ENCODE measurements at places on chromosomes 12 and 14.

- DNase-seq: peak; percentile 2
Observed at GRCh38 chr12:11460343-11461023, 65.1 kb upstream of the PRB2 start.

GRCh38 chr12:87425942-87426554, 603.2 kb downstream of the C12orf50 start:
- no peak for DNase-seq

DNA sequence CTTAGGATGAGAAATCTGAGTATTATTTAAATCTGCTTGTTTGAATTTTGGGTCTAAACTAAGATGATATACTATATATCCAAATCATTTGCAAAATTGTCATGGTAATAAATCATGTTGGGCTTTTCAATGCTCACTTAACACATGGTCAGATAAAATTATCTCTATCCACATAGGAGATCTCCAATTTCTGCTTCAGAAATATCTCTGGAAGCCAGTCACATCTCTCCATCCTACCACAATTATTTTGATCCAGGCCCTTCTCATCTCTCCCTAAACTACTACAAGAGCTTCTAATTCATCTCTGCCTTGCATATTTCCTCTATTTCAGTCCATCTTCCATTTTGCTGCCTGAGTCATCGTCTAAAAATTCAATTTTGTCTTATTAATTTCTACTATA, 3.8 kb downstream of the DCN start:
- no peak for DNase-seq

DNA sequence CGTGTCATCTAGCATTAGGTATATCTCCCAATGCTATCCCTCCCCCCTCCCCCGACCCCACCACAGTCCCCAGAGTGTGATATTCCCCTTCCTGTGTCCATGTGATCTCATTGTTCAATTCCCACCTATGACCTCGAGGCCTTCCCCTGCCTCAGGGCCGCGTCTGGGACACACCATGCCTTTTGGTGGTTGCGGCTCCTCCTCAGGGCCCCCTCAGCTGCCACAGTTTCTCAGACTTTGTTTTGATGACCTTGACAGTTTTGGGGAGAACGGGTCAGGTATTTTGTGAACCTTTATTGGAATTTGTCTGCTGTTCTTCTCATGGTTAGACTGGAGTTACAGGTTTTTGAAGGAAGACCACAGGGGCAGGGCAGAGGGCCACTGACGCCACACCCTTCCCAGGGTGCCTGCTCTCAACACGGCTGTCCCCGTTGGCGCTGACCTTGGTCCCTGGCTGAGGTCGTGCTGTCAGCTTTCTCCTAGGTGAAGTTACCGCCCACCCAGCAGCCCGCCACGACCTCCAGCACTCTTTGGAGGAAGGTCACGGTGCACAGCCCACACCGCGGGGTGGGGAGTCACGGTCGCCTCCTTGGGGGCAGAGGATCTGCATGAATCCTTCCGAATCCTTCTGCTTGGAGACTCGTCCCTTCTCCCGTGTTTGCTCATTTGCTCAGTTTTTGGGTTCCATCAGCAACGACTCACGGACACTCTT, 130.5 kb downstream of the KIF26A start:
- no peak for DNase-seq

DNA sequence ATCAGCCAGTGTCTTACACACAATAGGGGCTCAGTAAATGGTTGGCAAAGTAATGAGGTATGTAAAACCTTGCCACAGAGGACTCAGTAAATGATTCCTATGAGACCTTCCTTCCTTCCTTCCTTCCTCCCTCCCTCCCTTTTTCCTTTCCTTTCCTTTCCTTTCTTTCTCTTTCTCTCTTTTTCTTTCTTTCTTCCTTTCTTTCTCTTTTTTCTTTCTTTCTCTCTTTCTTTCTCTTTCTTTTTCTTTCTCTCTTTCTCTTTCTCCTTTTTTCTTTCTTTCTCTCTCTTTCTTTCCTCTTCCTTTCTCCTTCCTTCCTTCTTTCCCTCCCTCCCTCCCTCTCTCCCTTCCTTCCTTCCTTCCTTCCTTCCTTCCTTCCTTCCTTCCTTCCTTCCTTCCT, 7.5 kb downstream of the SDS start:
- DNase-seq: no peak

GRCh38 chr12:124752437-124753227, 111.0 kb downstream of the SCARB1 start:
- DNase-seq: no peak

DNA sequence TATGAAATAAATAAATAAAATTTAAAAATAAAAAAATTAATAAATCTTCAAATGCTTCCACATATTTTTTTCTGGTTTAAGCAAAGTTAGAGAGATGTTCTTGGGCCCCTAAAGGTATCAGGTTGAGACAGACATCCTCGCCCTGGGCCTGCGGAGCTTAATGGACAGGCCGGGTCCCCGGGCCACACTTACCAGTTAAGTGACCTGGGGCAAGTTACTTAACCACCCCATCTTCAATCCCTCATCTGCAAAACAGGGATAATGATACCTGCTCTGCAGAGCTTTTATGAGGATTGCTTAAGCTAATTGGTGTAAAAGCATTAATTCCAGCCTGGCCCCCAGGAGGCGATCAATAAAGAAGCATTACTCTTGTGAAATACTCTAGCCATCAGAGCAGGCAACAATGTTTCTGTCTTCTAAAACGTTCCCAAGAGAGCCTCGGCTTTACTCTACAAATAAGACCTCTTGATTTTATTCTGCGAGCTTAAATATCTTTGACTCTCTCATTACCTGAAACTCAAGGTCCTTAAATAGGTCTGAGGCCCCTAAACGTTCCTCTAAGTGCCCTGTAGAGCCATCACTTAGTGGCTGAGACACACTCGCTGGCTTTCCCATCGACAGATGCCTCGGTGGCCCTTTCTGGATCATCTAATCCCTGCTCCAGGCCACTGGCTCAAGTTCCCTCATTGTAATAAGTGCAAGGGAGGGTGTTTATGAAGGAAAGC, 81.1 kb upstream of the DIO3 start:
- DNase-seq: peak; percentile 9

DNA sequence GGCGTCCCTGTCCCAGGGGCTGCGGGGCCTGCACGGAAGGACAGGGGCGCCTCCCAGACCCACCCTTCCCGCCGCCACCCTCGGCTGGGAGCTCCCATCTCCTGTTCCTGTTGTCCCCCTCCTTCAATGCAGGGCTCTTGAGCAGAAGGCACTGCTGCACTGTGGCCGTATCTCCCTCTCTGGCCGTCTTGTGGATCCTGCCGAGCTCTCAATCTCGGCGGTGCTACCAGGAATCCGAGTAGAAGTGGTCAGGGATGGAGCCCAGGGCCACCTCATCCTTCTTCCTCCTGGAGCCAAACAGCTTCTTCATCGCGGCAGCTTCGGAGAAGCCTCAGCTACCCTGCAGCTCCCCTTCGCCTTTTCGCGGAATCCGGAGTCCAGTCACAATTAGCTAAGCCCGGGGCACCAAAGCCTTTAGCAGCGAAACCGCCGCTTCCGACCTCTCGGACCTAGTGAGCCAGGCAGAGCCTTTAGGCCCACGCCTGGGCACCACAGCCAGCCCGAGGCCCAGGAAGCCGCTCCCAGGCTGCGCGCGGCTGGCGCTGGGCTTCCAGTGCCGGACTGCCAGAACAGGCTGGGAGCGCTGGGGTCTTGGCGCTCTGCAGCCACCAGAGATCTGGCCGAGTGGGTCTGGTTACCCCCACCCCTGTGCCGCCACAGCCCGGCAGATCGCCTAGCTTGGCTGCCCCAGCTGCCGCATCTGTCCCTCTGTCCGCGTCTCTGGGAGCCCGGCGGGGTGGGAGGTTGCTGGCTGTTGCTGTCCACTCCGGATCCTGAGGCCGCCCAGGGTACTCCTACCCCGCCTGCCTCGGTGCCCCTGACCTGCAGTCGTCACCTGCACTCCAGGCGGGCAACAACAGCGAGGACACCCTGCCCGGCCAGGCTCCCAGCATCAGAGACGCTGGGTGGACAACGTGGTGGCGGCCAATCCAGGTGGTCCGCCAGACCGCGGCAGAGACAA, 69.1 kb downstream of the ASCL4 start:
- peak; percentile 73 for DNase-seq

DNA sequence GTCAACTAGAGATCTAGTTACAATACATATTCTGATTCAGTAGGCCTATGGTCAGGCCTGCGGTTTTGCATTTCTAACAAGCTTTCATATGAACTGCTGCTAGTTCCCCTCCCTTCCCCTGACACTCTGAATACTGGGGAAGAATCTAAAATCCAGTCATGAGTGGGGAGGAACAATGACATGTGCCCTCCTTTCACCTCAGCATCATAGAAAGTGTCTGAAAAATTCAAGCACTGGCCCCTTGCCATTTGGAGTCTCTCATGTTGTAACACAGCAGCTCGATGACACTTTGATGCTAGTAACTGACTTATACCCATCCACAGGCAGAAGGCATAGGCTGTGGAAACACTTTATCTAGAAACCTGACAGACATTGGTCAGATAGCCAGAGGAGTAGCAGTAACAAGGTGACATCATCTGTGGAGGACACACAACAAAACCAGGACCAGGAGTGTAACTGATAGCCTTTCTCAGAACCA, 161.9 kb upstream of the RASSF8 start:
- DNase-seq: no peak

- DNase-seq: no peak
Observed at GRCh38 chr14:77615361-77616132, 890 bp downstream of the SPTLC2 start.
